ENCODE measurements at places on chromosomes 12 and 14.

- DNase-seq = no peak
These were observed 255.6 kb upstream of the GRIP1 start for GRCh38 chr12:66934302-66935062.

- no peak for DNase-seq
These were observed 89.4 kb downstream of the RPAP3 start for GRCh38 chr12:47616440-47616839.

DNA sequence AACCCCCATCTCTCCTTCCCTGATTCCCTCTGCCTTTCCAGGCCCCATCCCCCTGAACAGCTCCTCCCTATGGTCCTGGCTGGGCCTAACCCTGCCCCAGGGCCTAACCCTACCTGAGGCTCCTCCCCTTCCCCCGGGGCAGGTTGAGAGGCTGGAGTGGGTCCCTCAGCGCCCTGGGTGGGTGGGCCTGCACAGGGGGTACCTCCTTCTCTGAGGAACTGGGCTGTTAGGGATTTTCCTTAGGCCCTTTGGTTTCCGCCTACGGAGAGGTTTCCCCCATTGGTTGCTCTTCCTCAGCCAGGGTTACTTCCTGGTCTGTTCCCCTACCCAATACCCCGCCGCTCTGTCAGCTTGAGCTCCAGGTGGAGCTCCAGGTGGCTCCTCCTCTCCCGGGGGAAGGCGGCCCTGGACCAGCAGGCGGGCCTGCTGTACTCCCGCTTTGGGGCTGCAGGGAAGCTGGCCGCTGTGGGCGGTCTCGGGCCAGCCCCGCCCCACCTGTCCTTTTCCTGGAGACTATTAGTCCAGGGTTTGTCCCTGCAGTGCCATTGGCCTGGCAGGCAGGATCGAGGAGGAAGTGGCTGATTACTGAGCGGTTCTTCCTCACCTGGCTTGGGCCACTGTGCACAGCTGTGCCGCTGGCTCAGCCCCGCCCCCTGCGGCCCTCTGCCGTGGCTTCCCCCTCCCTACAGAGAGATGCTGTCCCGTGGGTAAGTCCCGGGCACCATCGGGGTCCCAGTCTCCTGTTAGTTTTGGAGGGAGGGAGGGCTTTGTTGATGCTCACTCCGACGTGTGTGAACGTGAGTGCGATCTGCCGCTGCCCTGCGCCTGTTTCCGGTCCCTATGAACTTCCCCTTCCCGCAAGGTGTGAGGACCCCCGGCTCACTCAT lies 2.5 kb downstream of the C12orf57 start:
- no peak for DNase-seq

DNA sequence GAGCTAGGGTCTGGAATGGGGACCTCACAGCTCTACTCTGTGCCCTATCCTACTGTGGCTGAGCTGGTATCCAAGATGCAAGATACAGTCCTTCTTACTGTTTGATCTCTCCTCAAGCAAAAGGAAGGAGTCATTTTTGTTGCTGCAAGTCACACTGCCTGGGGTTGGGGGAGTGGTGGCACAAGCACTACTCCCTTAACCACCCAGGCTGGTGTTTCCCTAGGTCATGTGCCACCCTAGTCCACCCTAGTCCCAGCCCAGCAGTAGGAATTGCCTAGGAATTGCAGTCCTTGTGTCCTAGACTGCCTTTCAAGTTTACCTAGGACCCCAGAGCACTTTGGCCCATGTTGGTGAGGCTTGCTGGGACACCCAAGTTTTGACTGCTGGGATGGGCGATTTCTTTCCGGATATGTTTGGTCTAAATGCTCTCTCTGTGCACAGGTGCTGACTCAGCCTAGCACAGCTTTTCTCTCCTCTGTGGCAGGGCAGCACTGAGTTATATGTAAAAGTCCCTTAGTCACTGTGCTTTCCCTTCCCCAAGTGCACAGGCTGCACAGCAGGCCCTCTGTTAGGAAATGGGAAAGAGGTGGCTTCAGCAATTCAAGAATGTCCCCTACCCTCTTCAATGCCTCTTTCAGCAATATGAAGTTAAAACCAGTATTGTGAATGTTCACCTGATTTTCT lies 54.9 kb downstream of the SLC6A15 start:
- no peak for DNase-seq

- DNase-seq = no peak
These were observed 86.8 kb downstream of the NUAK1 start for GRCh38 chr12:106051853-106052531.

DNA sequence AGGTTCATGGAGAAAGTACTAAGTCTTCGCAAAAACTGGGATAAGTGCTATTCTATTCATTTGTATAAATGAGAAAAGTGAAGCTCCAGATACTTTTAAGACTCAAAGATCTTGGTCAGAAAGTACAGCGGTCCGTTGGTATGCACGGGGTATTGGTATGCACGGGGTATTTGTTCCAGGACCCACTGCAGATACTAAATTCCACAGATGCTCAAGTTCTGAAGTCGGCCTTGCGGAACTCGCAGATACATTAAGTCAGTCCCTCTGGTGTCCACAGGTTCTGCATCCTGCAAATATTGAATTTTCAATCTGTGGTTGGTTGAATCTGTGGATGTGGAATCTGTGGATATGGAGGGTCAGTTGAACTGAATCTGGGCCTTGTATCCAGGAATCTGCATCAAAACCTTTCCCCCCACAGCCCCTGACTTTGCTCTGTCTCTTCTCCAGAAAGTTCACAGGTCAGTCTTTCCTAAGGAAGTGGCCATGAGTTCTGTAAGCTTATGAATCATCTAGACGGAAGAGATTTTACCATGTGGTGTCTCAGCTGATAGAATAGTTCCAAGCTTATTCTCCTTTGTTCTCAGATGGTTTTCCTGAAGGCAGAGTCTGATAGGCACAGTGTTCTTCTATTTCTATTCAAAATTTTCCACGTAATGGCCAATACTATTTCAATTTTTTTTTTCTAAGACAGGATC lies 274.7 kb downstream of the NEDD1 start:
- no peak for DNase-seq

GRCh38 chr12:124039276-124039675 lies 66.3 kb downstream of the ZNF664 start:
- no peak for DNase-seq

- DNase-seq = no peak
These were observed 163.7 kb downstream of the GXYLT1 start for GRCh38 chr12:41981013-41981412.

GRCh38 chr12:23204933-23205778 lies 580.2 kb downstream of the ETNK1 start:
- no peak for DNase-seq

DNA sequence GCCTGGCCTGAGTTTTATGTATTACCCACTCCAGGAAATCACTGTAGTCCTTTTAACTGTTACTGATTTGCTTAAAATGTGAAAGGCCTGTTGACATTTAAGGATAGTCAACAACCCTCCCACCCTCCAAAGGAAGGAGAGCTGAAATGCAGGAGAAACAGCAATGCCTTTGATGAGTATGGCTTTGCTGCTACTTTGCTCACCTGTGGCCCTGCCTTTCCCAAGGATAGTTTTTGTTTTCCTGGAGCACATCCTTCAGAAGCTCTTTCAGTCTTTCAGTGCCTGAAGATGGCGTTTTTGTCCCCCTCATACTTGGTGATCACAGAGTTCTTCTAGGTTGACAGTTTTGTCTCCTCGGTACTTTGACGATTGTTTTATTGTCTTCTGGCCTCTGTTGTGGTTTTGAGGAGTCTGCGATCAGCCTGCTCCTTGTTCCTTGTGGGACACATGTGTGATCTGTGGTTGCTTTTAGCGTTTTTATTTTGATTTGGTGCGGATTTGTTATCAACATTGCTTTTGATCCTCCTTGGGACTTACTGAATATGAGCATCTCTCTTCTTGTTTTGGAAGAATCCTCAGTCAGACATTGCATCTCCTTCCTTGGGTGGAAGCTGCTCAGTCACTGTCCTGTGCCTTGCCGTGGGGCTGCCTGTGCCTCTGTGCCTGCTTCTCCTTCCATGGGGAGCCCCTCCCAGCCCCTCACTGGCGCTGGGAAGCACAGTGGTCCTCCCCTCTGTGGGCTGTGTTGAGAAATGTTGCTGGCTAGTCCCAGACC lies 17.2 kb downstream of the PACS2 start:
- no peak for DNase-seq
